NCI-H774 (cell line): ENCODE measurements at places on chromosomes 2 and 18.

DNA sequence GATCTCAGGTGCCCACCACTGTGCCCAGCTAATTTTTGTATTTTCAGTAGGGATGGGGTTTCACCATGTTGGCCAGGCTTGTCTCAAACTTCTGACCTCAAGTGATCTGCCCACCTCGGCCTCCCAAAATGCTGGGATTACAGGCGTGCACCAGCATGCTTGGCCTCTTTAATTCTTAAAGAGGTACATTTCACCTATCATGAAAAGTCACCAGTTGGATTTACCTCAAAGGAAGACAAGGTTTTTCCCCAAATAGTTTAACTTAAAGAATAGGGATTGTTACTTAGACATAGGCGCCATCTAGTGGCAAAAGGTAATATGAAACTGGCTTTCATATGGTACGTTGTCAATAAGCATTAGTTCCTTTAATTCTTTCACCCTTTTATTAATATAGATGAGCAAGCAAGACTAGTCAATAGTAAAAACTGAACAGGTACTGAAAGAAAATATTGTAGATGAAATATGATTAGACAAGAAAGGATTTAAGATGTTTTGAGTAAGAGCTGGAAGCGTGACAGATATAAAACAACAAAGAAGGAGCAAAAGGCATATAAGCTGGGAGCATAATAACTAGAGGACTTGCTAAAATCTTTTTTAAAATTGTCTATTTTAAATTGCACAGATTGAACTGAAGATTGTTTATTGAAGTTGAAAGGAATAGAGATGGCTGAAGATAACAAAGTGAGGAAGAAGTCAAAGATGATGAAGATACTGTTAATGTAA is 35.0 kb upstream of the PSMD14 start:
- DNase-seq: peak; percentile 2

DNA sequence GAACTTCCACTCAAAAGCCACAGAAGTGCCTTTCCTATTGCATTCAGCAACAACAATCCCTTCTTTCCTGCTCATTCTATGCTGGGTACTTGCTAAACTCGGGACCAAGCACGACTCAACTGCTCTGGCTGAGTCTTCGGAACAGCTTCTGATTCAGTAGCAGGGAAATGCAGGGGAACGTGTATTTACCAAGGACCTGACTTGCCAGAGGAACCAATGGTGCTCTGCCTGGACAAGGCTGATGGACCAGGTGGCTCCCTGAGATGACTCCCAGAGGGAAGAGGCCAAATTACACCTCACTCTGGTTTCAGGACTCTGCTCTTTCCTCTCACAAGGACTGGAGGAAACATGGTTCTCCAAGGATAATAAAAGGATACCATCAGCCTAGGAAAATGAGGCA is 12.2 kb downstream of the CXCR2 start:
- no peak for DNase-seq

GRCh38 chr2:104577143-104577542 is 276.8 kb upstream of the POU3F3 start:
- no peak for DNase-seq

DNA sequence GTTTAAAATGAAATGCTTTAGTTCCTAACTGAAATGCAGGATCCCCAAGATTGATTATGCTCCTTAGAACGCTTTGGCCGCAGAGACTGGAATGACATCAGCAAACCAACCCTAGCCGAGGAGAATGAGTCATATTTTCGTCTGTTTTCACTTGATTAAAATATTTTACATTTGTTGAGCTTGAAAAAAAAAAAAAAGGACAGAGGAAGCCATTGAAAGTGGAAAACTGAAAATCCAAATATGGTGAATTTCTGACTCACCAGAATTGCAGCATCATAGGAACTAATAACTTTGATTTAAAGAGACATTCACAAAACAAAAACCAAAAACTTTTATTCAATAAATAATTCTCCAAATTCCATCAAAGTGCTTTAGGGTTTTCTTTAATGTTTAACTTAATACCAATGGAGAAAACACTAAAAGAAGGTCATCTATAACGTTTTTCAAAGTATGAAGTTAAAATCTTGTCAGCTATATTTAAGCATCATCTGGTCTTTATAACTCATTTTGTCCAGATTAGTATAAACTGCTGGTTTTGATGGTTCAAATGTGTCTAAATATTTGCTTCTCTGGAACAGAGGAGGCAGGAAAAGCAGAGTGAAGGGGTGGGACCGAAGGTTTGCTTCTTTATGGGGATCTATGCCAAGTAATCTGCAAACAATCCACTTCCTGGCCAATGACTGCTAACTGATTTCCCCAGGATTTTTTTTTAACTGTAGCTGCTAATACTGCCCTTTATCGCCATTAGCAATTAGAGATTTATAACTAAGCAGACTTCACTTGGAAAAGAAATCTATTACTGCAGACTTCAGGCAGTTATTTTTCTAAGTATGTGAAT is 30.9 kb upstream of the COL5A2 start:
- no peak for DNase-seq

GRCh38 chr2:201777869-201778268 is 2.9 kb downstream of the ALS2 start:
- no peak for DNase-seq

GRCh38 chr2:118242216-118242615 is 153.9 kb downstream of the INSIG2 start:
- no peak for DNase-seq

DNA sequence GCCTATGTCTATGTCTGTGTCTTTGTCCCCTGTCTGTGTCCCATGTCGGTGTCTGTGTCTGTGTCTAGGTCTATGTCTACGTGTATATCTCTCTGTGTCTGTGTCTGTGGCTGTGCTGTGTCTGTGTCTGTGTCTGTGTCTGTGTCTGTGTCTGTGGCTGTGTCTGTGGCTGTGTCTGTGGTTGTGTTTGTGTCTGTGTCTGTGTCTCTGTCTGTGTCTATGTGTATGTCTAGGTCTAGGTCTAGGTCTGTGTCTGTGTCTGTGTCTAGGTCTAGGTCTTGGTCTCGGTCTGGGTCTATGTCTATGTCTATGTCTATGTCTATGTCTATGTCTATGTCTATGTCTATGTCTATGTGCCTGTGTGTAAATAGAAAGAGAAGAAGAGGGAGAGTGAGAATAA is 11.9 kb downstream of the IL1R2 start:
- no peak for DNase-seq
